CD4-positive, alpha-beta T cell treated with Interleukin-4 for 4 hours (primary cell): ENCODE measurements at places on chromosomes 5 and 9.
A peak's percentile ranks its signal among the peaks of the same experiment; 100 is the strongest.

DNA sequence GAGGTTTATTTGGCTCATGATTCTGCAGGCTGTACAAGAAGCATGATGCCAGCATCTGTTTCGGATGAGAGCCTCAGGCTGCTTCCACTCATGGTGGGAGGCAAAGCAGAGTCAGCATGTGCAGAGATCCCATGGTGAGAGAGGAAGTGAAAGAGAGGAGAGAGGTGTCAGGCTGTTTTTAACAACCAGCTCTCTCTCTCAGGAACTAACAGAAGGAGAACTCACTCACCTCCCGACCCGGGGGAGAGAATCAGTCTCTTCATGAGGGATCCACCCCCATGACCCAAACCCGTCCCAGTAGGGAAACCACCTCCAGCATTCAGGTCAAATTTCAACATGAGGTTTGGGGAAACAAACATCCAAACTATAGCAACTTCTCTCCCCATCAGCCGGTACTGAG lies 187.7 kb downstream of the ENC1 start:
- DNase-seq = no peak

DNA sequence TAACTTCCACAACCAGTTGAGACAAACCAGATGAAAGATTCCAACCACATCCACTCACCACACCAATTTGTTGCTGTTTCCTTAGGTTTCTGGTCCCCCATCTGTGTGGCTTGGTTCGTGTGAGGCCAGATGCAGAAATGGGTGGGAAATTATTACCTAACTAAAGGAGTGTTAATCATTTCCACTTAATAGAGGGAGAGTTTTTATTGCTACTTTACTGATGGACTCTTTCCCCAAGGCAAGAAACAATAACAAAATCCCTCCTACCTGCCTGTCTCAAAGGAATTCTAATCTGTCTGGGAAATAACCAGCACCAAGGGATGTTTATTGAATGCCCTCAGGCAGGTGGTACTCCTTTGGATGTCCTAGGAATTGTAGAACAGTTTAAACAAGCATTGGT lies 76.3 kb downstream of the TMEM167A start:
- no peak for DNase-seq

DNA sequence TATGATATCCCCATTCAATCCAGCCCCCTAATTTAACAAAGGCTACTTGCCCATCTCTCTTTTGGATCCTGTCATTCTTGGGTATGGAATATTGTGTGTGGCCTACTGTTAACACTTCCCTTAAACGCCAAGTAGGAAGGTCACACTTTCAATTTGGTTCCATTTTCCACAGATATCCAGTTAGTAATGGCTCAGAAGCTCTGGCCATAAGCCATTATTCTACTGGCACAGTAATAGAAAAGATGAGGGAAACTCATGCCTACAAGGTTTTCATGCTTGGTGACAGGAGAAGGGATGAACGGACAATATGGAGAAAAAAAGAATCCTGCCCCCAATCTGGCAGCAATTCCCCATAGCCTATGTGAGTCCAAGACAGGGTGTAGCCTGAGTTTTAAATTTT lies 227.6 kb downstream of the CRB2 start:
- DNase-seq = no peak

GRCh38 chr5:173969167-173970049 lies 19.6 kb upstream of the C5orf47 start:
- no peak for DNase-seq

GRCh38 chr5:137598399-137598798 lies 99.3 kb upstream of the SPOCK1 start:
- DNase-seq = no peak

DNA sequence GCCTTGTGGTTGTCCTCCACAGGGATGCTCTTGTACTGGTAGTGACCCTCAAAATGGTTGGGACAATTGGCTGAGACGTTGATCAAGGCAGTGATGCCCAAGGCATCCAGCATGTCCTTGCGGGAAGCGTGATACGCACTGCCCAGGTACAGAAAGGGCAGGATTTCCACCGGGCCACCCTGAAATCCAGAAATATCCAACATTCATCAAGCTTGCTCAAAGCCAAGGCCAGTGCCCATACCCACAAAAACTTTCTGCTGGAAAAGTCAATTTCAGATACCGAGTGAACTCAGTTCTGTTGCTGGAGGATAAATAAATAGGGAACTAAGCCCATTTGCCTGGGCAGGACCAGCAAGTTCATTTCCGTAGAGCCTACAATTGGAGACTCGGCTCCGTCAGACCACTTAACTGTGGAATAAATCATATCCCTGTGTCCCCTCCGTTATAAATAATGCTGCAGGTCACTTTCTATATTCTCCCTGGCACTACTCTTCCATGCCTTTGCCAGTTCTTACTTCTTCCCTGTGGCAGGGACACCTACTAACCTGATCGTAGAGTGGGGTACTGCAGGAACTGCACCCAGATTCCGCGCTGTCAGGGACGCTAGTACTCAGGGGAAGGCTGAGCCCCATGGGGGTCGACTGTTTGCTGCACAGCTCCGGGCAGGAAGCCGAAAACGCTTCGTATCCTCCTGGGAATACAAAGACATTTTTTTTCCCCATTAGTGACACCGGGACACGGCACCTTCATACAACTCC lies 1.2 kb downstream of the DUSP1 start:
- peak; percentile 16 for DNase-seq

DNA sequence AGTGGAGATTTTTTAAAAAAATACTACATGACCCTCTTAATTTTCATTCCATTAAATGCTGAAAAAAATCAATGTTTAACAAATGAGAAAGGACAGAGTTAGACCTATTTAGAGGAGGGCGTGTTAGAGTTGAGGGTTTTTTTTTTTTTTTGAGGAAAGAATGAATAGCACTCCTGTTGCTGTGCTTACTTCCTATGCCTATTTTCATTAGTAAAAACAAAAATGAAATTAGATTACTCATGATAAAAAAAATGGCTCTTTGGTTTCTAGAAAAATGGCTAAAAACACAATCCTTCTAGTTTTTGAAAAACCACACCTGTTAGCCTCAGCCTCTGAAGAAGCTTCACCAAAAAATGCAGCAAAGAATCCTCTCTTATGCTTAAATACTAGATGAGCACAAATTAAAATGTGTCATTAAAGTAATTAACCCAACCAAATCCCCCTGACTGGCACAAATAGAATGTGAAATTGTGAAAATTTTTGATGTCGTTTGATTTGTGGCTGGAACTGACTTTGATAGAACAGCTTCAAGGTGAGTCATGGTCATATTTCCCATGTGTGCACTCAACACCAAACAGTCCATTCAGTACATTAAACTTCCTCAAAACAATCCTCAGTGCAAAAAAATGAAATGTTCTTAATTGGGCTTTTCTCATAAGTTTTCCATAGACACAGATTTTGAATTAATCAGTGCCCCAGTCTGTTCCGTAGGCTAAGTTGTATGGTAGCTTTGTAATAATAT lies 98.0 kb downstream of the MACIR start:
- no peak for DNase-seq

- DNase-seq = no peak
These were observed 181.6 kb upstream of the MAP1B start for GRCh38 chr5:71925608-71926091.

GRCh38 chr9:116163293-116164055 lies 9.9 kb downstream of the PAPPA start:
- no peak for DNase-seq

DNA sequence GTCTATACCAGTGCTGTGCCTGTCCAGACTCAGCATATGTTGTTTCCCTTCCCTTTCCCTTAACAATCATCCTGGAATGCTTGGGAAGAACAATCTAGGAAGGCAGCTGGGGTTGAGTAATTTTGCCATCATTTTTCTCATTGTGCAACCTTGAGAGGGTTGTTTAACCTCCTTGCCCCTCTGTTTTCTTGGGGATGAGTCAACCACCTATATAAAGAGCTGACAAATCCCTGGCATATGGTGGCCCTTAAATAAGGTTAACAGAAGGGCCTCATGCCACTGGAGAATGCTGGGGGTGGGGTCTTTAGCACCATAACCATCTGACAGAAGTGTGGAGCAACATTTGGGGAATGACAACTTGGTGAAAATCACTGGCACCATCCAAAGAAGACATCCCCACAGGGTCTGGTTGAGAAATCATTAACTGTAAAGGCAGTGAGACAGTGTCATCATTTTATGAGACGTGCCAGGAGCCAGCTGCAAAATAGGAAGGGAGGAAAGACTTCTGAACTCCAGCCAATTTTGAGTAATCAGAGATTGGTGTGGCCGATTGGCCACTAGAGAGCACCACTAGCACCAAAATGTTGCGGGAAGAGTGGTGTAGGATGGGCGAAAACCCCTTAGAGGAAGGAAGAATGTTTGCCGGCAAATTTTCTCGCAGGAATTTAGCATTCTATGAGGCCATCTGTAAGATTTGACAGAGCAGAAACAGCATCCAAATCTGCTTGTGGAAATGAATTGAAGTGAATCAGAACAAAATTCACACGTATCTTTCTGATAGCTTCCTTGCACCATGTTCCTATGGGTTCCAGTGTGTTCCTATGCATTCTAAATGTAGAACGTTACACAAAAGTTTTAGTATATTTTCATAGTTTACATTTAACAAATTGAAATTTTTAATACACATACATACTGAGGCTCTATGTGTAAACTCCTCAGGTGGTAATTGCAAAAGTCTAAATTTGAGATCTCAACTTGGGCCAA lies 113.8 kb downstream of the MSX2 start:
- DNase-seq = no peak

DNA sequence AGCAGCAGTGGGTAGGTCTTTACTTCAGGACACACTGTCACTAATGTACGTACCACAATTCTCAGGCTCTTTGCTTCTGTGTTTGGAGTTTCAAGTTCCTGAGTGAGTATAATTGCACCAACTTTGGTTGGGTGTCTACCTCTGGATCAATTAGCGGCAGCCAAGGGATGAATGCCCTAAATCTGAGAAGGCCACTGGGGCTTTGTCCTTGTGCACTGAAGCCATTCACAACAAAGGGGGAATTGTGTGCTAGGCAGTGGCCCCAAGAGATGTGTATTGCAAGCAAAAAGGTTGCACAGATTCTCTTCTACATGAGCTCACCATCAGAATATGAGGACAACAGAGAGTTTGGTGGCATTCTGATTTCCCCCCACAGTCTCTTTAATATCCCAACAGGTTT lies 3.9 kb upstream of the PHF24 start:
- DNase-seq = no peak

DNA sequence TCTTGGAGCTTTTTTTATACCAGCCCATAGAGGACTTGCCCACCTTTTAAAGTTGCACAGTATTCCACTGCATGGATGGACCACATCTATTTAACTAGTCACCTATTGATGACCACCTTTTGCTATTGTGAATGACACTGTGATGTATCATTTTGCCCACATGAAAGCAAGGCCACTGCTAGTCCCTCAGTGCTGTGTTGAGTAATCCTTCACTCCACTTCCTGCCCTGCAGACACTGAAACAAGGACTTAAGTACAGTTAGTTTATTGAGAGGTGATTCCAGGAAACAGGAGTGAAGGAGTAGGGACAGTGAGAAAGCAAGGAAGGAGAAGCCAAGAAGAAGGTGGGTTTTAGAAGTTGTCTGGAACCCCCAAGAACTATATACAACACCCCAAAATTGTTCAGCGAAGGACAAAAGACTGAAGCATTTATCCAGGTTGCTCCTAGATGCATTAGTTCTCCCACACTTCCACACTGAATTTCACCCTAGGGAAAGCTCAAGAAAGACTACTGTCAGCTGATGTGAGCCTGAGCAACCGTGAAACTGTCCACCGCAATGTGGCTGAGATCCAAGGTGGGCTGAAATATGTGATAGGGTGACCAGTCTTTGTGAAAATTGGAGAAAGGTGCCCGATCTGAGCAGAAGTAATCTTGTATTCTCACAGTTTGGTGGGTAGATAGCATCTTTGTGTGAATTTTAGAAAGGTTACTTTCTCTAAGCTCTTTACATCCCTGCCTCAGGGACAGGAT lies 45.2 kb upstream of the ANKRD31 start:
- no peak for DNase-seq

- no peak for DNase-seq
These were observed 105.6 kb downstream of the TENT4A start for GRCh38 chr5:6818594-6819511.

- DNase-seq = peak; percentile 59
These were observed 12.5 kb upstream of the EXOSC2 start for GRCh38 chr9:130680836-130681768.

DNA sequence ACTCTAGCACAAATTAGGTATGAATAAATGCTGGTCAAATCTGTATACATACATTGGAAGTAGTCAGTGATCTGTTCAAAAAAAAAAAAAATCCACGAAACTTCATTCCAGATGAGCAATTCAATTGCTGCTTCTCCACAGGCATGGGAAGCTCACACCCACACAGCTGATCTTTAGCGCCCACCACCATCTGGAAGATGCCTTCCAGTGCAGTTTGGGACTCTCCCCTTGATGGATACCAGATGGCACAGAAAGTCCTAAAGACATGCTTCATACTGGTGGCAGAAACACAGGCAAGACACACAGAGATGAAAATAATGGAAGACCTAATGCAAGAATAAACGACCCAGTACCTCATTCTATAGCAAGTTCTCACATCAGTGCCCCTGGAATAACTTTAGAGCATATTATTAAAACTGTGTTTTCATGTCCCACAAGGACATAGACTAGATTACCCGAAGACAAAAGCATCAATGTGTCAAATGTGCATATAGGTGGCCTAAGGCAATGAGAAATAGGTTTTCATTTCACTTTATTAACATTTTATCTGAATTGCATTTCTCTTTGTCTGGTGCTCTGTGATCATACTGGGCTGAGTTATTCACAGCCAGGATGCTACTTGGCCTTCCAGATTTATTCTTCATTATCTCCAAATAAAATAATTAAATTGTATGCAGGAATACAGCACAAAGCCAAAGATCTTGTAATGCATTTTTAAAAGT lies 135.4 kb upstream of the TAS2R1 start:
- DNase-seq = no peak

- no peak for DNase-seq
These were observed 43.3 kb upstream of the SSBP2 start for GRCh38 chr5:81794226-81794625.

DNA sequence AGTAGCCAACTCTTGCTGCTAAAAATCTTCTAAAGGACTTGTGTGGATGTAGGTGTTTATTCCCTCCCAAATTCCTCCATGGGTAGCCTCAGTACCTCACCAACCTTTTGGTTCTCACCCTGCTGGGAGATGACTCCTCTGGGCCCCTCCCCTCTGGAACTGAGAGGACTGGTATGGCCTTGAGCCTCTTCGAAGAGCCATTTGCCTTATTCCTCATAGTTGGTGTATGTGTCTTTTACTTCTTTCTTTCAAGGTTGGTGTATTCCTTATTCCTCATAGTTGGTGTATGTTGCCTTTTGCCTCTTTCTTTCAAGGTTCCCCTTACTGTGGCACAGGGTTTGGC lies 48.3 kb downstream of the GNAQ start:
- DNase-seq = no peak

DNA sequence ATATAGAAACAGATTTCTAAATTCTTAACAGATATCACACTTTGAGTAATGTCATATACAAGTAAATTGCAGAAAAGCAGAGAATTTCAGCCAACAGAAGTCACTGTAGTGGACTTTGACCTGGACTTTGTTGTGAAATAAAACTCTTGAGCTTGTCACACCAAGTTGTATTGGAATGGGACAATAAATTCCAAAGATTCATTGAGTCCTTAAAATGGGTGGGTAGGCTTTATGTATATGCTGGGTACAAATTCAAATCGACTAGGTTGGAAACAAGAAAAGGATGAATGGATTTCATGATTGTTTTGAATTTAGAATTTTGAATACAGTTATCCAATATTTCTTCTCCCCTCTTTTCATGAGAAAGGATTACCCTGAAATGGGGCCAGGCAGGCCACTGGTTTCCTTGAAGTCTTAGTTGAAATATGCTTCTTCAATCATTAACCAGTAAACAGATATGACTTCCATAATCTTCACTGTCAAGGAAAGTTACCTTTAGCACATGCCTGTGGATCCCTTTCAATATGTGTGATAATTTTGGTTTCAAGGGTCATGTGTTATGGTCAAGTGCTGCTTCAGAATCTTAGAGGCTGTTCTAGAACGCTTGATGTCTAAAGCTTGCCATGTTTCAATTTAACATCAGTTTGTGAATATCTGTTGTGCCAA lies 25.7 kb downstream of the PIP5K1B start:
- no peak for DNase-seq
